Activated T-helper 17 cell treated with anti-CD3 and anti-CD28 coated beads, Interleukin-2, amount 50 U/mL, for 72 hours (primary cell): ENCODE measurements at places on chromosomes 12 and 14. TPM values are rescaled to one million over a fixed set of nuclear protein-coding genes. Genes with fewer than 3 reads are reported as not detected.

The MYH6 gene
- total RNA-seq = 0.82 TPM

The MIP gene
- total RNA-seq = not detected

The RND1 gene
- total RNA-seq = 4.2 TPM

DNA sequence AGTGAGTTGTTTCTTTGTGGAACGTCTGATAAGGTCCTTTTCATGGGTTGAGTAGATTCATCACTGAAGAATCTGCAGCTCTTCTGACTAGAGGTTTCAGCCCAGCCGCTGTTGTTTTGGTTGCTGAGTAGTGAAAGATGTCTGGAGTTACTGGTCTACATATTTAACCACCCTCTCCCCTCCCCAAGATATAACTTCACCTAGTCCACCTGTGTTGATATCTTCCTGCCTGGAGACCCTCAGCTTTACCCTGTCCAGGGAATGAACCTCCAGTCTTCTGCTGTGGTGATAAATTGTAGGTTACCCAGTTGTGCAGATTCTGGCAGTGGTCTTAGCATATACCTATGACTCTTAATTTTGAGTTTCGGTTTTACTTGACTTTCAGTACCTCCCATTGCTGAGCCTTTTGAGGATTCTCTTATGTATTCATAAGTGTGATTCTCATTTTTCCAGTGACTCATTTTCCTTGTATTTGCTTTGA, 62.9 kb downstream of the CCDC91 start:
- peak; percentile 95 for ATAC-seq

DNA sequence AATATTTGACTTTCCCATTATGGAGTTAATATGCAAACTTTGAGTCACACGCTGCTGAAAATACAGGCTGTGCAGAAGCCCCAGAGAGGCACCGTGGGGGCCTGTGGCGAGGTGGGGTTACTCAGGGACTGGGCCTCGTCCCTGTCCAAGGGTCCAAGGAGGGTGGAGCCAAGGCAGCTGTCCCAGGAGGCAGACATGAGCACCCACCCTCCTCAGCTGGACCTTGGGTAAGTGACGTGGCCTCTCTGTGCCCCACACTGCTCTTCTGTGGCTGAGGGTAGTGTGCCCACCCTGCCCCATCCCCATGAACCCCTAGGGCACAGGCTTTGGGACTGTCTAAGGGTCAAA, 39.4 kb downstream of the FAM222A start:
- no peak for ATAC-seq

DNA sequence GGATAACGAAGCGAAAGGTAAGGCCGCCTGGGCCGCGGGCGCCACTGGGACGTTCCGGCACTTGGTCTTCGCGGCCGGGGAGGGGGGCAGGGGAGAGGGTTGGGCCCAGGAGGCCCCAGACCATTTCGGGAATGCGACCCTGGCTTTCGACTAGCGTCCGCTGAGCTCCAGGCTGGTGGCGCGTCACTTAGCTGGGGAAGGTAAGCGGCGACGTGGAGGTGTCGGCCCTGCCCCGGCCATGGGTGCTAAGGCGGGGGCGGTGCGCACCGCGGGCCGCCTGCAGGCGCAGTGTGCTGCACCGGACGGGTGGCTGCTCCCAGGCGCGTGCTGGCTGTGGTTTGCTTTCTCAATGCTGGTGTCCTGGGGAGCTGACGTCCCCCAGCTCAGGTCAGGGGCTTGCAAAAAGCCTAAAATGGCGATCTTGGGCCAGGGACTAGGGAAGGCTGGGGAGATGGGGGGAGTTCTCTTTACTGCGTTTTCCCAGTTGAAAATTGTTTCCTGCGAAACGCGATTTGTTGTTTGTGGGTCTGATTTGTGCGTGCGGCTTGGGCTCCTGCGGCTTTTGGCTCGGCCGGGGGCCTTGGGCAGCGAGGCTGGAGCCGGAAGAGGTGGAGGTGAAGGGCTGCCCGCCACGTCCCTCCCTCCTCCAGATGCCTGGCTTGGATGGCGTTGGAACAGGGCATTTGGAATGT, 1.2 kb downstream of the HOXC10 start:
- peak; percentile 18 for ATAC-seq

The CYP46A1 gene
- 0.16 TPM for total RNA-seq

DNA sequence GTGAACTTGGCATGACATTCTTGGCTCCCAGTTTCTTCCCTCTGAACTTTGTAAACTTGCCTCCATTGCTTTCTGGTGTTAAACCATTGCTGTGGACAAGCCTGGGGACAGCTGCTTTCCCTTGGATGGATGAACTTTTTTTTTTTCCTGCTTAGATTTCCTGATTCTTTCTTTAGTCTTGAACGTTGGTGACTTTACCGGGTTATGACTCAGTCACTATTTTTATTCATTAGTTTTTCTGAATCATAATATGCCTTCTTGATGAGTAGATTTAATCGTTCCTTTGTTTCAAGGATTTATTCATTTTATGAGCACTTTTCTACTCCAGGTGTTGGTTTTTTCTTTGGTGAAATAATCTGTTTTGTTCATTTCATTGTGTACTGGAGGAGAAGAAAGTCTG, 155.0 kb upstream of the RTL1 start:
- no peak for ATAC-seq

DNA sequence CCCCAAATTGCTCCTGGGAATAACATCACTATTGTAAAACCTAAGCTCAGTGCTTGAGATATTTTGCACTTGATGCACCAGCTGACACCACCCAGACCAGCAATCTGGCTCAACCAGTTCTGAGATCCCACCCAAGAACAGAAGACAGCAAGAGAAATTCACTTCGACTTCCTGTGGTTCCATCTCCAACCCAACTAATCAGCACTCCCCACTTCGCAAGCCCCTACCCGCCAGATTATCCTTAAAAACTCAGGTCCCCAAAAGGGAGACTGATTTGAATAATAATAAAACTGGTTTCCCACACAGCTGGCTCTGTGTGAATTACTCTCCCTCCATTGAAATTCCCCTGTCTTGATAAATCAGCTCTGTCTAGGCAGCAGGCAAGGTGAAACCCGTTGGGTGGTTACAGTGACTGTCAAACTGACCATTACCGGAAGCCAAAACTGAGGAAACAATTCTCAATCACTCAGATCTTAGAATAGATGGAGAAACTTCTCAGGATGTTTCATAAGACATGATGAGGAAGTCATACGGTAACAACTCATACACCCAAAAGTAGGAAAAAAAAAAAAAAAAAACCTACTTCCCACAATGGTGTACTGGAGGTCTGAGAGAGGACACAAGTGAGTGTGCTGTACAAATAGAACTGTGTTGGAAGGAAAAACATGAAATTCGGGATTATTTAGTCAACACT, 92.4 kb downstream of the TMTC1 start:
- ATAC-seq = no peak

DNA sequence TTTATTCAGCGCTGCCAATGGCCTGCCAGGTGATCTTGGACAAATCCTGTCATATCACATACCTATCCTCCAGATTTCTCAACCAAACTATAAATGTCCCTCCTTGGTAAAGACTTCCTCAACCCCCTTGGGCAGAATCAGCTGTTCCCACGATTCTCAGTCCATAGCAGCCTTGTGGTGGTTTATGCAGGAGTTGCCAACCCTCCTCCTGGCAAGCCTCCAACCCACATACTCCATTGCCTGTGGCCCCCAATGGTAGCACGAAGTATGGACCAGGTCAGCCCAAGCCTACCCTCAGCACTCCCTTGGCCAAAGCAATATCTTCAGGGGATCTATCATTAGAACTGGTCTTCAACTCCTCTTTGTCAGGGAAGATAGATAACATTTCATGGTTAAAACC, 27.0 kb downstream of the FBLN5 start:
- ATAC-seq = no peak

- no peak for ATAC-seq
Observed at GRCh38 chr14:33029511-33029910, 90.8 kb downstream of the NPAS3 start.

The SEC23A gene
- 48.3 TPM for total RNA-seq

DNA sequence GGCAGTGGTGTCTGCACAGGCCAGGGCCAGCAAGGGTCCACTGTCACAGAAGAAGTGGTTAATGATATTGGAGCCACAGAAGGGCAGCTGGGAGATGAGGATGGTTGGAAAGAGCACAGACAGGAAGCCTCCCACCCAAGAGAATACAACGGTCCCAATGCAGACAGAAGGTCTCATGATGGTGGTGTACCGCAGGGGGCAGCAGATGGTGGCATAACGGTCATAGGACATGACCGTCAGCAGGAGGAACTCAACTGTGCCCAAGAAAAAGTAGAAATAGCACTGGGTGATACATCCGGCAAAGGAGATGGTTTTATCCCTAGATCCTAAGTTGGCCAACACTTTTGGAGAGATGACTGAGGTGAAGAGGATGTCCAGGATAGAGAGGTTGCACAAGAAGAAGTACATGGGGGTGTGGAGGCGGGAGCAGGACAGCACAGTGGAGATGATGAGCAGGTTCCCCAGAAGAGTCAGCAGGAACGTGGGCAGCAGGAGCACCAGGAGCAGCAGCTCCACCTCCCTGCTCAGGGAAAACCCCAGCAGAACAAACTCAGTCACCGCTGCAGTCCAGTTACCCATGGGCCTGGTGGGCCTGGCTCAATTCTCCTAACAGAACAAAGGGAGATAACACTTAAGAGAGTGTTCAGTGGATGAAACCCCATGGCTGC, 9.8 kb downstream of the OR6J1 start:
- ATAC-seq = no peak

DNA sequence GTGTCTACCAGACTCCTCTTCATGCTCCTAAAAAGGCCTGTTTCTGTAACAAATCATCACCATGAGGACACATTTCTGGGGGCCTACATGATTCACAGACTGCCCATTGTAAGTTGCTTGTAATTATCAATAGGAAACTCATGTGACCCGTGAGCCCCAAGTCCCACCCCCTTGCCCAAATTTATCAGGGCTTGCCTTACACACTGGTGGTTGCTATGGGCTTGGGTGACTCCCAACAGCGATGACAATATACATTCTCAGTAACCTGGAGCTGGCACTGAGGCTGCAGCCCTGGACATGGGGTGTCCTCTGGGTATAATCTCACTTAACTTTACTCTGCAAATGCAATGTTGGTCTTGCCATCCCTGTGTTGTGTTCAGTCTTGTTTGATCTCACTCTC, 149.2 kb downstream of the NRXN3 start:
- no peak for ATAC-seq

The KRT72 gene
- not detected for total RNA-seq

The BCL2L14 gene
- 3.0 TPM for total RNA-seq
